ENCODE measurements at places on chromosomes 1 and 21. TPM values are rescaled to one million over a fixed set of nuclear protein-coding genes. Genes with fewer than 3 reads are reported as not detected.

Gene AMY1C
- total RNA-seq = 8.7 TPM

DNA sequence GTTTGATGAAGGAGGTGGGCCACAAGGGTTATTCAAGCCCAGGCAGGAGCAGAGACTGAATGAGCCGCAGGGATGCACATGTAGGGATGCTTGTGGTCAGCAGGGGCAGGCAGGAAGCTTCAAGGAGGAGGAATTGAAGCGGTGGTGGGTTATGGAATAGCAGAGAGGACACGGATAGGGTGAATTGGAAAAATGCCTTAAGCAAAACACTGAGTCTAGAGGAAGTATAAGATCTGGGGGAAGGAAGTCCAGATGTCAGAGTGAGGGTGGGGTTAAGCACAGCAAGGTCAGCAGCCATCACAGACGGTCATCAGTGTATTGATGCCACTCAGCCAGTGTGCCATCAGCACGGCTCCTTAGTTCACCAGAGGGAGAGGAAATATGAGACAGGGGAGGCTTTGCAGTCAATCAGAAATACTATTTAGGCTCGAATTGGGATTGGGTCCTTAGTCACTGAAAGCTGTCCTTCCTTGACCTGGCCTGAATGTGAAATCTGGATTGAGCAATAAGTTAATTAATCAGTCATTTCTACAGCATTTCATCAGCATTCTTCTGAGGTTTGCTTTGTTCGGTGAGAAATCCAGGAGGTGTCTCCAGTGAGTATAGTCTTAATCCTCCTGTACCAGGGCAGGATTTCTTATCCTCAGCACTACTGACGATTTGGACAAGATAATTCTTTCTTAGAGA is 6.0 kb upstream of the LCE1F start:
- no peak for DNase-seq
- H3K27ac ChIP-seq = no peak overlapping the region
- no peaks in the 10 kb centered on the region for H3K27me3 ChIP-seq
- no peak overlapping the region for H3K4me3 ChIP-seq
- H3K4me1 ChIP-seq = no peaks in the 10 kb centered on the region
- H3K36me3 ChIP-seq = no peaks in the 10 kb centered on the region

Gene WDR64
- not detected for total RNA-seq

DNA sequence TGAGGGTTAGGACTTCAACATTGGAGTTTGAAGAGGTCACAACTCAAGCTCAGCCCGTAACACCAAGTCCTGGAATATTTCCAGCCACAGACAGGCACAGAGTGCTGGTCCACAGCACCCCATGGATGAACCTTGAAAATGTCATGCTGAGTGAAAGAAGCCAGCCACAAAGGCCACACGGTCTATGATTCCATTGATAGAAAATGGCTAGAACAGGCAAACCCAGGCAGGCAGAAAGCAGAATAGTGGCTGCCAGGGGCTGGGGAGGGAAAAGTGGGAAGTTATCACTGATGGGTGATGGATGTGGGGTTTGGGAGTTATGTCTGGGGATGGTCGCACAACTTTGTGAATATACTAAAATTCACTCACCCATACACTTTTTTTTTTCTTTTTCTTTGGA is 21.3 kb downstream of the MX1 start:
- no peak overlapping the region for H3K4me3 ChIP-seq
- no peaks in the 10 kb centered on the region for H3K27me3 ChIP-seq
- H3K36me3 ChIP-seq = peaks cover 81% of the 10 kb centered on the region
- no peak for DNase-seq
- no peak overlapping the region for H3K27ac ChIP-seq
- no peaks in the 10 kb centered on the region for H3K4me1 ChIP-seq

Gene FCRL2
- 0.20 TPM for total RNA-seq

DNA sequence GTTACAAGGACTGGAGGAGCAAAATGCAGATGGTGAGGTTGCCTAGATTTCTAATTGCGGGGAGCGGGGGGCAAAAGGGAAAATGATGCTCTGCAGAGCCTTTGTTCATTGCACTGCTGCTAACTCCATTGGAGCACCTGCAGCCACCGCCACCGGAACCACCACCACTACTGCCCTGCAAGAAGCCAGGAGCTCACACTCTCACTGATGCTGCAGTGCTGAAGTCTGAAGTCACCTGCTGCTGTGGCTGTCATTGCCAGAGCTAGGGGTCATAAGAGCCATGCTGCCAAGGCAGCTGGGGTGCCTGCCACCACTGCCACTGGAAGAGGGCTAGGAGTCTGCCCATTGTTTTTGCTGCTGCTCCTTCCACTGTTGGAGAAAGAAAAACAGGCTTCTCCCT is 7.3 kb upstream of the HPCAL4 start:
- no peaks in the 10 kb centered on the region for H3K27me3 ChIP-seq
- H3K36me3 ChIP-seq = no peaks in the 10 kb centered on the region
- no peak overlapping the region for H3K4me3 ChIP-seq
- DNase-seq = no peak

GRCh38 chr1:203636291-203636690 is 9.7 kb downstream of the ATP2B4 start:
- no peak overlapping the region for H3K27ac ChIP-seq
- H3K36me3 ChIP-seq = no peaks in the 10 kb centered on the region
- H3K4me1 ChIP-seq = peaks cover 30% of the 10 kb centered on the region
- no peak for DNase-seq
- H3K4me3 ChIP-seq = no peak overlapping the region

Gene HUNK
- 2.0 TPM for total RNA-seq

GRCh38 chr1:19400875-19401534 is 84.3 kb downstream of the CAPZB start:
- no peak for DNase-seq
- H3K27me3 ChIP-seq = no peaks in the 10 kb centered on the region
- no peak overlapping the region for H3K4me3 ChIP-seq
- H3K27ac ChIP-seq = peak overlapping the region; percentile 58
- H3K4me1 ChIP-seq = peaks cover 48% of the 10 kb centered on the region

DNA sequence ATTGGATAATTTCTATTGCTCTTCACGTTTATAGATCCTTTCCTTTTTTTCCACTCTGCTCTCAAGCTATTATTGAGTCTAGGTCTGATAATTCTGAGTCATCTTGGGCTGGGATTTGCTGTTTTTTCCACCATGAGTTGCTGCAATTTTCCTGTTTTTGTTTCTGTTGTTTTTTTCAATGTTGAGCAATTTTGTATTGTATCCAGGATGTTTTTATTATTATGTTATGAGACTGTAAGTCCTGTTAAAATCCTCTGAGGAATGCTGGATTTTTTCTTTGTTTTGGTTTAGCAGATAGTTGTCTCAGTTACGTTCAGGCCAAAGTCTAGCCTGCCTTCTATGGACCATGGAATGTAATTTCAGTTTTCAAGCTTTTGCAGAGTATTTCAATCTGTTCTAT is 13.0 kb upstream of the SLC35A3 start:
- no peak overlapping the region for H3K27ac ChIP-seq
- no peak for DNase-seq
- no peaks in the 10 kb centered on the region for H3K36me3 ChIP-seq
- H3K4me3 ChIP-seq = no peak overlapping the region

Gene PROK1
- 0.41 TPM for total RNA-seq

GRCh38 chr1:46489169-46489637 is 433 bp upstream of the DMBX1 start:
- H3K4me3 ChIP-seq = peak overlapping the region; percentile 38
- DNase-seq = no peak
- peaks cover 96% of the 10 kb centered on the region for H3K27me3 ChIP-seq
- no peaks in the 10 kb centered on the region for H3K36me3 ChIP-seq
- no peak overlapping the region for H3K27ac ChIP-seq

- H3K4me3 ChIP-seq = no peak overlapping the region
- H3K36me3 ChIP-seq = peaks cover 6% of the 10 kb centered on the region
- DNase-seq = no peak
- no peaks in the 10 kb centered on the region for H3K4me1 ChIP-seq
- no peaks in the 10 kb centered on the region for H3K27me3 ChIP-seq
Measured at GRCh38 chr1:2175055-2175414, 19.5 kb downstream of the FAAP20 start.

GRCh38 chr1:116179419-116179818 is 68.2 kb downstream of the MAB21L3 start:
- H3K4me3 ChIP-seq = no peak overlapping the region
- no peak overlapping the region for H3K27ac ChIP-seq
- H3K27me3 ChIP-seq = no peaks in the 10 kb centered on the region

GRCh38 chr21:23152130-23152529 is 2153.9 kb downstream of the NCAM2 start:
- H3K27me3 ChIP-seq = no peaks in the 10 kb centered on the region
- no peak overlapping the region for H3K27ac ChIP-seq
- no peak for DNase-seq
- H3K4me3 ChIP-seq = no peak overlapping the region
- no peaks in the 10 kb centered on the region for H3K4me1 ChIP-seq

Gene VHLL
- not detected for total RNA-seq

GRCh38 chr1:225449261-225449660 is 21.4 kb upstream of the LBR start:
- H3K4me1 ChIP-seq = peaks cover 47% of the 10 kb centered on the region
- no peak overlapping the region for H3K27ac ChIP-seq
- DNase-seq = peak; percentile 25
- H3K4me3 ChIP-seq = no peak overlapping the region
- H3K36me3 ChIP-seq = no peaks in the 10 kb centered on the region

DNA sequence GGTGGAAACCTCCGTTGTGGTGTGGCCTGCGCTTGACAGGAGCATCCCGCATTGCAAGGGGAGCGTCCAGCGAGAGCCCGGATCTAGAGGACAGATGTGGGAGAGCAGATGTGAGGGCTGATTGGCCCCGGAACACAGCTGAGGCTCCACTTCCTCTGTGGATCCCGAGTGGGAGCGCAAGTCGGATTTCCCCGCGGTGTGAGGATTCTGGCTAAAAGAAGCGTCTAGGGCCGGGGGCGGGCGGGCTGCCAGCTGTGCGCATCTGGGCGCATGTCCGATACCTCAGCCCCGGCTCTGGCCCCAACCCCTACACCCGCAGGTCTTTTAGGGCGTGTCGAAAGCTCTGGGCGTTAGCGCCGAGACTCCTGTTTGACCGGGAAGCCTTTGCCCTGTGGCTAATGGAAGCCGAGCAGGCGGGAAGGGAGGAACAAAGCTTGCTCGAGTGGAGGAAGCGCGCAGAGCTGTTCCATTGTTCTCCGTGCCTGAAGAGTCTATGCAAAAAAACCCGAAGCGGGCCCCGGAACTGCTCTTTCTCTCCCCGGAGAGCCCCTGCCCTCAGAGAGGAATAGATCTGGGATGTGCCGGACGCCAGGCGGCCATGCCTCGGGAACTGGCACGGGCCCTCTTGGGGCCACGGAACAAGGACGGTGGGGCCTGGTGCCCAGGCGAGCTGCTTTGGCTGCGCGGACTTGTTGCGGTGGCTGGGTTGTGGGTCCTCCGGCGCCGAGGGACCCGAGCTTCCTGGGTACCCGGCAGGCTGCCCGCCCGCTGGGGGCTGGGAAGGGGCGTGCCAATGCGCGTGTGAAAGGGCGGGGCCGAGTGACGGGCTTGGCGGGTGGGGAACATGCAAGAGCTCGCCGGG is 111.1 kb downstream of the NAV1 start:
- no peaks in the 10 kb centered on the region for H3K36me3 ChIP-seq
- peaks cover 16% of the 10 kb centered on the region for H3K4me1 ChIP-seq
- H3K4me3 ChIP-seq = peak overlapping the region; percentile 60
- peak; percentile 88 for DNase-seq

Gene TCHH
- 0.20 TPM for total RNA-seq

Gene ATP6V1G3
- not detected for total RNA-seq

DNA sequence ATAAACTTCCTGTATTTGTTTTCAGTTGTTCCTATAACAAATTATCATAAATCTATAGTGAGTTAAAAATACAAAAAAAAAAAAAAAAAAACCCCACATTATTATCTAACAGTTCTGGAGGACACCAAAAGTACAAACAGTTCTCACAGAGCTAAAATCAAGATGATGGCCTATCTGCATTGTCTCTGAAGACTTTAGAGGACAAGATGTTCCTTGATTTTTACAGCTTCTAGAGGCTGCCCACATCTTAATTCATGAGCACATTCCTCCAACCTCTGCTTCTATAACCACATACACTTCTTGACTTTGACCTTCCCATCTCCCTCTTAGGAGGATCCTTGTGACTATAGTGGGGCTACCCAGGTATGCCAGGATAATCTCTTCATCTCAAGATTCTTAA is 806.1 kb downstream of the LTN1 start:
- DNase-seq = no peak

Gene ARHGAP30
- total RNA-seq = 38.0 TPM

DNA sequence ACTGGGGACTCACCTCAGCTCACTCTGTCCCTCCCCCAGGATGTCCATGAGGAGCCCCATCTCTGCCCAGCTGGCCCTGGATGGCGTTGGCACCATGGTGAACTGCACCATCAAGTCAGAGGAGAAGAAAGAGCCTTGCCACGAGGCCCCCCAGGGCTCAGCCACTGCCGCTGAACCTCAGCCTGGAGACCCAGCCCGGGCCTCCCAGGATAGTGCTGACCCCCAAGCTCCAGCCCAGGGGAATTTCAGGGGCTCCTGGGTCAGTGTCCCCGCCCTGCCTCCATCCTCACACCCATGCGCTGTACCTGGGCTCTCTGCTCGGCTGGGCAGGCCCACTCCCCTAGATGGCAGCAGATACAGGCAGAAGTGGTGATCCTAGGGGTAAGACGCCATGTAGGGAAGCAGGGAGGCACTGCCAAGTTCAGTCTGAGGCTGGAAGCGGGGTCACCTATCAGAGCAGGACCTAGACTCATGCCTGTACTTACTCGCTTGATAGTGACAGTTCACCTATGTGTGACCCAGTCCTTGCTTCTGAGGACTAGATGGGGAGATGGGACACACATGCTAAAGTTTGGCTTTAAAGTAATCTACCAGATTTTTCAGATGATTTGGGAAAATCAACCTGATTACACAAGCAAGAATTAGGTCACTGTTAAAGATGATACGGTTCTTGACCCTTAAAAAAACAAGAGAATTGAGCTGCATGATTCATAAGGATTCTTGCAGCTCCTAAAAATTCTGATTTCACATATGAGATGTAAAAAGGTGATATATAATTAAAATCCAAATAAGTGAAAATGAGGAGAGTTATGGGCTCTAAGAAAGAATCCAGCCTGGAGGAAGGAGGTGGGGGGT is 38.7 kb downstream of the ETNK2 start:
- no peak overlapping the region for H3K4me3 ChIP-seq
- H3K27ac ChIP-seq = no peak overlapping the region
- DNase-seq = no peak
- H3K4me1 ChIP-seq = peaks cover 32% of the 10 kb centered on the region
- no peaks in the 10 kb centered on the region for H3K27me3 ChIP-seq

DNA sequence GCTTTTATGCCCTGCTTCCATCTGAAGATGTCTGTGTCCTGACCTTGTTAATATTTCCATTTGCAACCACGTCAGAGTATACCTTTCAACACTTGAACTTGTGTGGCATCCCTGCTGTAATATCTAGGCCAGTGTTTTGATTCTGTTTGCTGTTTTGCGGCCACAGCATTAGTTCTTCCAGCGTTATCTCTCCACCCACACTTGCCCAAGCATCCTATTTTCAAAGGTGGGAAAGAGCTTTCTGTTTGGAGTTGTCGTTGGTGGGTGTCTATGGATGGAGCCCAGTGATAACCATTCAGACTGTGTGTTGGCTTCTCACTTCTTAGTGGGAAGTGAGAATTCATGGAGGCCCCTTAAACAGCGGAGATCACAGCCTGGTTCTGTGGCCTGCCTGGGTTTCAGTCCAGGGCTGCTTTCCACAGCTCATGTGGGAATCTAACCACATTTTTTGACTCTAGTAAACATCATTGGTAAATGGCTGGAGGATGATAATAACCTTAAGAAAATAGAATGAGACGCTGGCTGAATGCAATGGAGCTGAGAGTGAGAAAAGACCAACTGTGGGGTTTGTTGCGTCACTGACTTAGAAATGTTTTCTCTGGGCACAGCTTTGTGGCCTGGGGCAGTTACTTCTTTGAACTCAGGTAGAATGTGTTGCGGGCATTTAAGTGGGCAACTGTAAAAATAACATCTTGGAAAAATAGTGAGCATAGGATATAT is 7.6 kb downstream of the TENT5C start:
- peaks cover 12% of the 10 kb centered on the region for H3K4me1 ChIP-seq
- no peak for DNase-seq
- H3K4me3 ChIP-seq = no peak overlapping the region
- H3K27me3 ChIP-seq = no peaks in the 10 kb centered on the region

Gene KCNJ15
- total RNA-seq = 80.1 TPM

All from upper lobe of right lung (tissue), 1 donor.